ENCODE measurements at places on chromosomes 12 and 14. TPM values are rescaled to one million over a fixed set of nuclear protein-coding genes. Genes with fewer than 3 reads are reported as not detected.

EXOC3L4 gene
- 0.98 TPM for total RNA-seq

RPL10L gene
- not detected for total RNA-seq

CAPZA3 gene
- total RNA-seq = not detected

PLA2G1B gene
- not detected for total RNA-seq

TGM1 gene
- total RNA-seq = not detected

GPHN gene
- total RNA-seq = 1.3 TPM

AQP2 gene
- not detected for total RNA-seq

SLC39A5 gene
- not detected for total RNA-seq

MYO1H gene
- total RNA-seq = not detected

TMEM233 gene
- total RNA-seq = not detected

TMEM132C gene
- not detected for total RNA-seq

Measured in Caki2 (cell line).